Fibroblast of villous mesenchyme (primary cell): ENCODE measurements at places on chromosomes 13 and 19. TPM values are rescaled to one million over a fixed set of nuclear protein-coding genes. Genes with fewer than 3 reads are reported as not detected.

DNA sequence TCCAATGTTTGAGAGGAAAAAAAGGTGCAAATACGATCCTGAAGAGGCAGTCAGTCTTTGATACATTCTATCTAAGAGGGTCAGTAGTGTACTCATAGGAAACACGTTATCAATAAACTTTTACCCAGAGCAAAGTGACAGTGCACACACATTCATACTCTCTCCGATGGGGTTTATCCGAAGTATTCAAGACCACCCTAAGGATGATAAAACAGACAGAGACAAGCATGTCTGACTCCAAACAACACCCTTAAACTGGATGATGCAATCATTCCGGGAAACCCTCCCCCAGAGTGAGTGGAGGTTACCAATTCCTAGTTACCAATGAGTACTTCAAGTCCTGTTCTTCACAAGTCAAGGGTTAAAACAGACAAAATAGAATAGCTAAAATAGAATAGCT lies 79.1 kb downstream of the DNAJC3 start:
- peak; percentile 20 for DNase-seq

DNA sequence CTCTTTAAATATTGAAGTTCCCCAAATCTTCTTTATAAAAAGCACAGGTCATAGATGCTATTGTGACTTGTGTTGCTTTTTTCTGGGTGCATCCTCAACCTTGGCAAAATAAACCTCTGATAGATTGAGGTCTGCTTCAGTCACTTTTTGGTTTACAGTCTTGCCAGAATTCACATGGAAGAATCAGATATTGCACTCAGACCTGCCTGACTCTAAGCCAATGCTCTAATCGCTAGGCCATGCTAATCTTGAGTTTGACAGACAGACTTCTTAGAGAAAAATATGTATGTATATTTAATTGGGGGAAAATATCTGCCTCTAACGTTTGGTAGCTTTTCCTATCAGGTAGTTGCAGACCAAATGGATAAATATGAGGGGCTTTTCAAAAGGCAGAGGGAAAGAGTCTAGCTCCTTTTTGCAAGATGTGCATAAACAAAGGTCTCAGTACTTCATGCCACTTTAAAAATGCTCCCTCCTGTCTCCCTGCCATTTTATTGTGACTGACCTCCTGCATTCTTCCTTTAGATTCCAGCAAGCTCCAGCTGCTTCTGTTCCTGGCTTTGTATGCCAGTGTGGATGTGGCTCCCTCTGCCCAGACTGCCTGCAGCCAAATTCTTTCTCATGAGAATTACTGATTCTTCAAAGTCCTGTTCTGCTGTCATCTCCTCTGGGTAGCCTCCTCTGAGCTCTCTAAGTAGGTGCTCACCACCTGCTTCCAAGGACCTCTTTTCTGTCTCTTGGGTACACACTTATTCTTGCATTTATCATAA lies 42.4 kb upstream of the RFC3 start:
- DNase-seq = no peak

- peak; percentile 34 for DNase-seq
Observed at GRCh38 chr13:50071379-50071778, 56.1 kb downstream of the KCNRG start.

- peak; percentile 46 for DNase-seq
Observed at GRCh38 chr13:49421391-49421790, 22.5 kb downstream of the CAB39L start.

DNA sequence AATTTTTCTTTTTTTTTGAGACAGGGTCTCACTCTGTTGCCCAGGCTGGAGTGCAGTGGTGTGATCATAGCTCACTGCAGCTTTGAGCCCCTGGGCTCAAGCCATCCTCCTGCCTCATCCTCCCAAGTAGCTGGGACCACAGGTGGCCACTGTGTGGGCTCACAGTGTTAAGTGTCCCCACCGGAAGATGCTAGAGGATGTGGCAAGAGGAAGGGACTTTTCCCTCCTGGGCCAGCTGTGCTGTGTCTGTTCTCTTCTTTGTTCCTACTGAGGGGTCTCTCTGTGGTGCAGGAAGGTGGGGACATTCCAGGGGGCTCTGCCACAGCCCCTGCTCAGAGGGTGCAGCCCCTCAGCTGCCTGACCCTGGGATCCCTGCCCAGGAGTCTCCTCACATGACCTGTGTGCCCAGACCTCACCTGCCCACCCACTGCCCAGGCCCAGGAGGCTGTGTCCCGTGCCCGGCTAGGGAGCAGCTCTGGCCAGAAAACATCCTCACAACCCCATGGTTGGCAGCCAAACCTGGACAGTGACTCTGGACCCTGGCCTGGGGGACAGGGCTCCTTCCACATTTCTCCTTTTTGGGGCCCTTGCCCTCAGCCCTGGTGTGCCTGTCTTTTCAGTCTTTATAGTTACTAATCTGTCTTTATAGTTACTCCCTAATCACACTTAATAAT lies 14.4 kb upstream of the ANKRD10 start:
- no peak for DNase-seq

- no peak for DNase-seq
Observed at GRCh38 chr19:38714354-38714778, 29.9 kb downstream of the CAPN12 start.

- no peak for DNase-seq
Observed at GRCh38 chr19:18253716-18254115, 20.5 kb downstream of the IQCN start.

DNA sequence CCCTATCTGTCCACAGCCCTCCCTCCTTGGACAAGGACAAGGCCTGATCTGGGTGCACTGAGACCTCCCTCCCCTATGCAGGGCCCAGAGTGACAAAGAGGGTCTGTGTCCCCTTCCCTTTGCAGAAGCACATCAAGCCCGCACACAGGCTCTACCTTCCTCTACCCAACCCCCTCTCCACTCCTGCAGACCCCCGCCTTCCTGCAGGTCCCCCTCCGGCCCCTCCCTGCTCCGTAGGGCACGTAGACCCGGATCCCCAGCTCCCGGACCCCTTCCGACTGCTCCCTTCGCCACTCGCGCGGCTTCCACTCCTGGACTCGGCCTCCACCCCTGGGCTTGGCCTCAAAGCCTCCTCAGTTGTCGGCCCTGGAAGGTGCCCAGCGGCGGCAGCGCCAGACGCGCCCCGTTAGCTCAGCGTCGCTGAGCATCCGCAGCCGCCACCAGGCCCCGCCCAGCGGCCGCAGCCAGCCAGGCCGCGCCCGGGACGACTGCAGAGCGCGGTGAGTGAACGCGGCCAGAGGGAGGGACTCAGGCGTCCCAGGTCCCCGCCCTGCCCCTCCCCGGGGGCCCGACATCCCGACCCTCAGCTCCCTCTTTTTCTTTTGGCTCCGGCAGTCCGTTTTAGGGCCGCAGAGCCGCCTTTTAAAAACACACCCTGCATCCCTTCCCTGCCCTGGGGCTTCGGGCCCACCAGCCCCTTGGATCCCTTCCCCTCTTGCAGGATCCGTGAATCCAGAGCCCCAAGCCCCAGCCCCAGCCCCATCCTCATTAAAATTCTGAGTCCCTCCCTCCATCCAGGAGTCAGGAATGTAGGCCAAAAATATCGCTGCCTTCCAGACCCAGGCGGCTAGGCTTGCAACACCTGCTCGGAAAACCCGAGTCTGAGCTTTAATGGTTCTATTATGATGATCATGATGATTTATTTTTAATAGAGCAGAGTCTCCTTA lies 1.5 kb upstream of the MYADM start:
- DNase-seq = peak; percentile 73

DNA sequence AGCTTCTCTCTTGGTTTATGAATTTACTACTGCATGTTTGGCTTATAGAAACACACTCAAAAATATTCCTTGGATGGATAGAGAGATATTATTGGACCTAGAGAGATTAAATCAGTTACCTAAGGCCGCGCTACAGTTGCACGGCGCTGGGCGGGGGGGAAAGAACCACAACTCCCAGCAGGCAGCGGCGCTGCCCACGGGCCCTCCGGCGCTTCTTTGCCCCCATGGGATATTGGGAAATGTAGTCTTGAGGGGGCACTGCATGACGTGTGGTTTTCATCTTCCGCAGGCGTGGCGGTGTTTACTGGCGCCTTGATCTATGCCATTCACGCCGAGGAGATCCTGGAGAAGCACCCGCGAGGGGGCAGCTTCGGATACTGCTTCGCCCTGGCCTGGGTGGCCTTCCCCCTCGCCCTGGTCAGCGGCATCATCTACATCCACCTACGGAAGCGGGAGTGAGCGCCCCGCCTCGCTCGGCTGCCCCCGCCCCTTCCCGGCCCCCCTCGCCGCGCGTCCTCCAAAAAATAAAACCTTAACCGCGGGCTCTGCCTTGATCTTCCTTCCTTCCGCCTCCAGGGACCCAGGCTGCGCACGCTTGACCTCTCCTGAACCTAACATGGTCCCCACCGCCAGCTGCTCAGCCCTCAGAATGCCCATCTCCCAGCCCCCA lies 4.8 kb downstream of the EMP3 start:
- no peak for DNase-seq

- no peak for DNase-seq
Observed at GRCh38 chr13:53121919-53122318, 93.3 kb downstream of the OLFM4 start.

- DNase-seq = peak; percentile 96
Observed at GRCh38 chr19:45097776-45098520, 5.0 kb downstream of the PPP1R37 start.

- no peak for DNase-seq
Observed at GRCh38 chr19:17109300-17109699, 33.7 kb downstream of the MYO9B start.

GRCh38 chr13:45339867-45340266 lies 1.1 kb downstream of the TPT1 start:
- DNase-seq = no peak

DNA sequence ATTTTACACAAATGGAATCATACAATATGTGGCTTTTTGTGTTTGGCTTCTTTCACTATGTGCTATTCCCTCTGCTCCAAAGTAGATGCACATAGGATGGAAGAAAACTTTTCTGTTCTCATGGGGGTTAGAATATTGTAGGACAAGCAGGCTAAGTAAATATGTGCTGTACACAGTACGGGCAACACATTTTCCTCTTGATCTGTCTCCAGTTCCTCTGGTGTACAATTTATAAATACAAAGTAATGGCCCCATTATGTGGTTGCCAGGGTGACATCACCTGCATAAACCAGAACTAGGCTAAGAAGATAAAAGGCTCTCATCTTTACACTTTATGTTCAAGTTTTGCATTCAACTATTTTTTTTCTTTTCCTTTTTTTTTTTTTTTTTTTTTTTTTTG lies 41.0 kb upstream of the SOX21 start:
- no peak for DNase-seq

GRCh38 chr13:97119943-97120342 lies 102.2 kb upstream of the MBNL2 start:
- no peak for DNase-seq

GRCh38 chr13:34469196-34469986 lies 472.7 kb upstream of the NBEA start:
- peak; percentile 68 for DNase-seq

GRCh38 chr19:45780146-45780447 lies 2.2 kb downstream of the DMPK start:
- DNase-seq = no peak

DNA sequence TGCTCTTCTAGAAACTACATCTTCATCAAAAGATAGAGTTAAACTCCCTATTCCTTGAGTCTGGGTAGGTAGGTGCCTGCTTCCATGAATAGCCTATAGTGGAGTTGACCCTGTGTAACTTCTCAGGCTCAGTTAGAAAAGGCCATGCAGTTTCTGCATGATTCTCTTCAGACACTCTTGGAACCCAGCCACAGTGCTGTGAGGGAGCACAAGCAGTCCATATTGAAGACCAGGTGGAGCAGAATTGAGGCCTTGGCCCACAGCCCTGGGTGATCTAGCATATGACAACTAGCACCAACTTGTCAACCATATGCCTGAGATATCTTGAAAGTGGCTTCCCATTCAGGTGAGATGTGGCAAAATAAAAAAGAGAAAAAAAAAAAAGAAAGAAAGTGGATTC lies 10.3 kb upstream of the PAN3 start:
- no peak for DNase-seq

GRCh38 chr13:47665043-47665442 lies 336.0 kb downstream of the SUCLA2 start:
- DNase-seq = no peak

DNA sequence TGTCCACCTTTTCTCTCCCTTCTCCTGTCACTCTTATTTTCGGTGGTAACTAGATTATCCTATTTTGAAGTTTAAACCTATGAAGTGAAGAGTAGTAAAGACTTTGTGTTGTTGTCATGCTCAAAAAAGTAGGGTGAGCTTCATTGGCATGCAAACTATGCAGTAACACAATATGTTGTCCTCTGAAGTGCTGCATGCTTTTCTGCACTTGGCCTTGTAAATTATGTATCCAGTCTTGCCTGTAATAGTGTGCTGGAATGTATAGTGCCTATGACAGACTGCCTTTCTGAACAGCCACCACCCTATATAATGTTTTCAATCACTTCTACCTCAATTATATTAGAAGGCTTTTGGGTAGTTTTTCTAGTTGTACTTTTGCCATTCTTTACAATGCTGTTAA lies 1198.2 kb upstream of the PCDH20 start:
- no peak for DNase-seq

- no peak for DNase-seq
Observed at GRCh38 chr19:11485245-11485837, 4.5 kb upstream of the ELAVL3 start.

GRCh38 chr19:3298853-3299449 lies 67.4 kb upstream of the NFIC start:
- DNase-seq = no peak

DNA sequence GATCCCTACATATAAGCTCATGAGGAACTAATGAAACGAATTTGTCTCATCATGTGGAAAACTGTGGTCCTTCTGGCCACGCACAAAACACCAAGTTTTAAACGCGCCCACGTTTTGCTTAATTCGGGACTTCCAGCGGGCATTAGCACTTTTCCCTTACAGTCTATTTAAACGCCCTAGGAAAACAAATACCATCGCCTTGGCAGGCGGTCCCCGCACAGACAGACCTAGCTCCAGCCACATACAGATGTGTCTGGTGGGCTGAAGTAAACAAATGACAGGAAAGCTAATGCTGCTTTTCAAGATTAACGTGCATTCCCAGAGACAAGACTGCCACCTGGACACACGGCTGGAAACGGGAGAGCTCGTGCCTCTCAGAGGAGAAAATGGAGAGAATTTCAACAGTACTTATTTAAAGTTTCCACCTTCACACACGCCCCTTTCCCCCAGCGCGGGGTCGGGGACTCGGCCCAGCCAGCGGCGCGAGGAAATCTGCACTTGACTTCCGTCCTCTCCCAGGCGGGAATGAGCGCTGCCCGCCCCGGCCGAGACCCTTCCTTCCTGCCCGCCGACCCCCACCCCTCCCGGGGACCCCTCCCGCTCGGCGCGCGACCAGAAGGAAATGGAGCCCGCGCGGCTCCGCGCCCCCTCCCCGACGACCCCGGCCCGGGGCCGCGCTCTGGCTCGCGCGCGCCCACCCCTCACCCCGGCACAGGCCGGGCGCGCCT lies 931 bp downstream of the USP12 start:
- DNase-seq = no peak

GRCh38 chr19:31254611-31255010 lies 94.6 kb downstream of the TSHZ3 start:
- DNase-seq = no peak

The PROZ gene
- under 0.01 TPM in 1 of 2 replicates, not detected in the other for total RNA-seq

The COL5A3 gene
- 5.6 and 10.6 TPM in 2 replicates for total RNA-seq

The RGCC gene
- total RNA-seq = 89.2 and 101 TPM in 2 replicates

The MYO16 gene
- under 0.01 and 0.86 TPM in 2 replicates for total RNA-seq

The RAB20 gene
- total RNA-seq = 4.2 and 4.7 TPM in 2 replicates

The KLK4 gene
- total RNA-seq = not detected in 2 replicates

The ZNF112 gene
- 6.4 and 8.6 TPM in 2 replicates for total RNA-seq

The SHD gene
- total RNA-seq = not detected in 2 replicates

The FXYD3 gene
- total RNA-seq = not detected in 2 replicates

The KLK1 gene
- not detected in 2 replicates for total RNA-seq

The SUGP1 gene
- total RNA-seq = 22.5 and 27.4 TPM in 2 replicates

The DIRAS1 gene
- total RNA-seq = under 0.01 and 0.32 TPM in 2 replicates
